Urinary bladder (tissue), 4 donors: ENCODE measurements at places on chromosomes 7 and 10.

- no peak for DNase-seq
Measured at GRCh38 chr10:68151453-68151852, 42.2 kb downstream of the MYPN start.

GRCh38 chr10:73997461-73997786 is 492 bp upstream of the VCL start:
- DNase-seq = peak; percentile 46

DNA sequence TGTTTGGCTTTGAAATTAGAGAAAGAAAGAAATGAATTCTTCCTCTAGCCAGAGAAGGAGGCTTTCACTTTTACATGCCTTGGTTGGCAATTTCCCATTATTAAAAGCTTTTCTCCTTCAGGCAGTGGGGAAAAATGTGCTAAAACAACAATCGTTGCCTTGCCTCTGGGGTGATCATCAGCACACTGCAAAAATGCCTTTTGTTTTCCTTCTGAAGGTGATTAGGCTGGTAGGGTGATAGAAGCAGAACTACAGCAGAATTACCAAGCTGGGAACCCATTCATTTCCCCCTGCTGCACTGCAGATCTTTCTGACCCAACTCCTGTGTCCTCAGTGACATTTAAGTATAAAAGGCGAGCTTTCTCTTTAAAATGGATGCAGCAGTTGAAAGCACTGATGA is 22.2 kb downstream of the ANK3 start:
- DNase-seq = no peak

DNA sequence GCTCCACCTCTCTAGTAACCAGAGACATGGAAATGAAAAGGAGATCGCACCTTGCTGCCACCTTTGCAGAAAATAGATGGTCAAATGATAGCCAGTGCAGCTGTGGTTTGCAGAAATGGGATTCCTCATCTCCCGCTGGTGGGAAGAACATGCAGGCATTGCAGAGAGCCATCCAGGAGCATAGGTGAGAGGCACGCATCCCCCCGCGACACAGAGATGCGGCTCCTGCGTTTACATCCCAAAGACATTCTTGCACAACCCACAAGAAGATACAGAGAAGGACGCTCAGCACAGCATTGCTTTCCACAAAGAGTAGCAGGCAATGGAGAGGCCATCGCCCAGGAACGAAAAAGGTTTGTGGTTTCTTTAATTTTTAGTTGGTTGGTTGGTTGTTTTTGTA is 56.2 kb downstream of the OAT start:
- DNase-seq = no peak

GRCh38 chr10:23516530-23516929 is 77.7 kb downstream of the OTUD1 start:
- DNase-seq = no peak
